ENCODE measurements at places on chromosomes 11 and 22.

DNA sequence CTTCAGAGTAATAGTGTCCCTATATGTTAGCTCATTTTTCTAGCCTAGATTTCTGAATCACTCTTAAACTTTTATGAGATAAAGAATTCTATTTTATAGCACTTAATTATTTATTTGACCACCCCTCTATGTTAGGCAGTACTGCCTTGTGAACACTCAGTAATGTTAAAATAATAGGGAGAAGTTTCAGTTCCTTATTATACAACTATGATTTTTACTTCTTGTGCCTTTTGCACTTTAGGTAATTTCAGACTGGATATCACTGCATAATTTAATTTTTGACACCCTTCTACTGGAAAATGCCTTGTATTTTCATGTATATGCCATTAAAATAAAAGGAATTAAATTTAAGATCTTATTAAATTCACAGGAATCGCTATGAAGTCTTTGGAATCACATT lies 3.1 kb downstream of the BCO2 start:
- DNase-seq = no peak

- no peak for DNase-seq
These were observed 378.2 kb downstream of the NXPE2 start for GRCh38 chr11:115056514-115056913.

GRCh38 chr22:32631507-32632255 lies 157.1 kb downstream of the FBXO7 start:
- no peak for DNase-seq

DNA sequence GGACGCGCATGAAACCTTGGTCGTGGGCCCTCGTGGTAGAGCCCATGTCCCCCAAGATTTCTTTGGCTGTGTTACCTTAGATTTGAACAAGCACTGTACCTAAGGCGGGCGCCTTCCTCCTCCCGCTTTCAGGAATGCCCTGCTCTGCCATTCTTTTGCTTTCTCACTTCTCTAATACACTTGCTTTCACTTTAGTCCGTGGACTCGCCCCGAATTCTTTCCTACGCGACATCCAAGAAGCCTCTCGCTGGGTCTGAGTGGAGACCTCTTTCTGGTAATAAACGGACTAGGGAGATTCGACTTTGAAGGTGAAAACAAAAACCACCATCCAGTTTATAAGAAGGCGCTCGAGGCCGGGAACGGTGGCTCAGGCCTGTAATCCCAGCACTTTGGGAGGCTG lies 1.2 kb upstream of the NUP50 start:
- DNase-seq = no peak

GRCh38 chr11:94117871-94118270 lies 10.8 kb upstream of the PANX1 start:
- no peak for DNase-seq

GRCh38 chr11:71999798-72000197 lies 1.1 kb downstream of the IL18BP start:
- DNase-seq = no peak

DNA sequence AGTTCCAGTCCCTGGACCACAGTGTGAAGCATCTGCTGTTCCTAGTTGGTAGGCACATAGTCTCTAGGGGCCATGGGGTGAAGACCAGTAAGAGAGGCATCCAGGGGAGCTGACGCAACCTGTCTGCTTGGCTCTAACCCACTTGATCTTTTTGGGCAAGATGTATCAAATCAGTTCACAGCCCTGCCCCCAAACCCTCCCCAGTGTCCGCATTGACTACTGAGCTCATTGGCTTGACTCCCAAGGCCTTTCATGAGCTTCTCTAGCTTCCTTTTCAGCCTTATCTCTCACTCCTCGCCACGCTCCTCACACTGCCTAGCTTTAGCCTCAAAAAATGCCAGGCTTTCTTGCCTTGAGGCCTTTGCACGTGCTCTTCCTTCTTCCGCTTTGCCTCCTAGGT lies 29.7 kb upstream of the ABCC8 start:
- DNase-seq = no peak

DNA sequence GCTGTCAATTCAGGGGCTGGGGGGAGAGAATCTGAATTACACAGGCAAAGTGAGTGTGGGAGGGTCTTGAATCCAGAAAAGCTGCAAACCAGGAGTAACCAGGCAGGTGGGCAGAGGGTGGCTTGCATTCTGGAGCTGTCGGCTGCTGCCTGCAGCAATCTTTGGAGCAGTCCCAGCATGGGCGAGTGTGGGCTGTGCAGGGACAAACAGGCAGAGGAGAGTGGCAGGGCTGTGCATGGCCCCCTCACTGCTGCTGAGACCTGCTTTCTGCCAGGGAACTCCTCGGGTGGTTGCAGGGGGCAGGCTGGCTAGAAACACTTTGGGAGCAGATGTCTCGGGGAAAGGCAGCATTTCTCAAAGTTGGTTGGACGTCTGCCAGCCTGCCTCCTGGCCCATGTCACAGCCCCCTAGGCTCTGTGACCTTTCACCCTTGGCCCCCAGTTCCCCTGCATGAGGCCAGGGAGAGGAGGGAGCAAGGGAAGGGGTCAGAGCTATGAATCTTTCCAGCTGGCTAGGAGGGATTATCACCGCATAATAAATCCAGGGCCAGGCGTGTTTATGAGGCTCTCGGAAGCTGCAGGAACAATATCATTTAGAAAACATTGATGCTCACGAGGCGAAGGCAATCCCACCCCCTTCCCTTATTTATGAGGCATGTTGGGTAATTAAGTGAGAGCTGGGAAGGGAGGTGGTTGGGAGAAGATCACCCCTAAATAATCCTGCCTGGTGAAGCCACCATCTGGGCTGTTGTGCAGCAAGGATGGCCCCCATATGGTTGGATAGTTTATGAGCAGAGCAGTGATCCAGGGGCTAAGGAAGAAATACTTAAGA lies 212.3 kb upstream of the NCAM1 start:
- no peak for DNase-seq

DNA sequence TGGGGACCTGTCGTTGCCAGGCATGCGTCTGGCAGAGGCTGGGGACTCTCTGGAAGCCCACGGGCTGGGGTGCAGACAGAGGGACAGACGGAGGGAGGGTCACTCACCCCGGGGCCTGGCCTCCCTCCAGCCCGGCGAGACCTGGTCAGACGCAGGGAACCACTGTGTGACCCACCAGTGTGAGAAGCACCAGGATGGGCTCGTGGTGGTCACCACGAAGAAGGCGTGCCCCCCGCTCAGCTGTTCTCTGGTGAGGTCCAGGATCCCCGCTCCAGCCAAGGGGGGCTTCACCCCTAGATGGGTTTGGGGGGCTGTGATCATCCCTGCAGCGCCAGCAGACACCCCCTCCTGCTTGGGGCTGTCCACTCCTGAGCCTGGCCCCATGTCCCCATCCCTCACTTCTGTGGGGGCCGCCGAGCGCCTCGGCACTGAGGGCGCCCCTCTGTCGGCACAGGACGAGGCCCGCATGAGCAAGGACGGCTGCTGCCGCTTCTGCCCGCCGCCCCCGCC lies 23.6 kb upstream of the MUC5B start:
- DNase-seq = no peak

GRCh38 chr11:27995083-27995482 lies 112.9 kb downstream of the KIF18A start:
- DNase-seq = no peak

DNA sequence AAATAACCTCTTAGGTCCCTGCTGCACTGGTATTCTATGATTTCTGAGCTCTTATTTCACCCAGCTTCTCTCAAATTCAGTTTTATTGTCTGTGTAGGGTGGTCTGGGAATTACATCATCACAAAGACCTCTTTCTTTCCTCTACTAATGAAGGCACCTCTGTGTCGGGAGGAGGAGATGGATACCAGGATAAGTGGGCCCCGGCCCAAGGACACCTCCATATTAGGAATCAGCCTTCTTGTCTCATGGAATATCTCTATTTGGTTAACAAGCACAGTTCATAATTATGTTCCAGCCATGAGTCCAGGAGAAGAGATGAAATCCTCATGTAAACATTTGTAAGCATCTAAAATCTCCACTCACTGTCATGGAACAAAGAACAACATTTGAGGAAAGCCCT lies 9.4 kb downstream of the PARVA start:
- no peak for DNase-seq

GRCh38 chr11:1763336-1763795 lies 361 bp downstream of the CTSD start:
- no peak for DNase-seq

- no peak for DNase-seq
These were observed 55.1 kb downstream of the CYTH4 start for GRCh38 chr22:37337204-37337943.

DNA sequence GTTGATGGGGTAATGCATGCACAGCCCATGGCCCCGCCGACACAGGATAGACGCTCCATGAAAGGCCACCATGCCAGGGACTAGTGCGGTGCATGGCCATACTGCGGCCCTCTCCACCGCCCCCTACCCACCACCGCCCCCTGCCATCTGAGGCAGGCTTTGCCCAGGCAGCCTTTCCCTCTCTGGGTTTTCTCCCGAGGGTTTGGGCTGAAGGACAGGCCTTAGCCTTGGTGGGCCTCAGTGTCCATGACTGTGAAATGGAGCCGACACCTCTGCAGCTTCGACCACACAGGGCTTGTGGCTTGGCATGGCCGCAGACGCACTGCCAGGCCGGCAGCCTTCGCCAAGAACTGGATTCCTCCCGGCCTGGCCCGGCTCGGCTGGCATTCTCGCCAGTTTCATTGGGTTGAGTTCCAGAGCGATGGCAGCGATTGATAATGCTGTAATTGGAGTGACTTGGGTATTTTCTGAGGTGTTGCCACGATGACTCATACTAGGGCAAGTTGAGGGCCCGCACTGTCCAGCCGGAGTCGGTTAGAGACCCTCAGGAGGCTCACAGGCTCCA lies 111.3 kb downstream of the WNT7B start:
- DNase-seq = no peak

All from T follicular helper cell (primary cell).